ENCODE measurements at places on chromosomes 6 and 20.

DNA sequence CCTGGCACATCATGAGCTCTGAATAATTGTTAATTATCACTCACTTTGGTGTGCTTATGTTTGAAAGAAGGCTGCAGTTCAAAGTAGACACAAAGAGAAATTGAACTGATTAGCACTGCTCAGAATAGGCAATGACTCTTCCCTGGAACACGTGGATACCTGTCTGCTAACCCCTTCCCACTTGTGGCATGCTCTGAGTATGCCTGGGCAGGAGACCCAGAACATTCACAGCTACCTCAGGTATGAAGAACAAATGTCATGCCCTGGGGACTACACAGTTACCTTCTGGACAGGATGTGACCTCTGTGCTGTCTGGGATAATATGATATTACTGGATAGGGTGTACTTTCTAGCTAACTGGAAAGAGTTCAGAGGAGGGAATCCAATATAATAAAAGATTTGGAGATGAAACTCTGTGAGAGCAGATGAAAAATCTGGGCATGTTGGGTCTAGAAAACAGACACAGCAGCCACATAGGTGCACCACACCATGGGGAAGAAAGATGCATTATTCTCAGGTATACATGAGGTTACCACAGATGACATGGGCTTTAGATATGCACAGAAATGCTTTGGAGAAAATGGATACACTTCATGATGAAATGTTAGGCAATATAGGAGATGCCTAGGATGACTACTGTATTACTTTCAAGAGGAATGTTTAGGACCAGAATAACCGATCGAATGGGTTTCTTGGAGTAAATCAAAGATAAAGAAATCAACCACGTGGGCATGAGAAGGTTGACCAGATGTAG is 324.2 kb upstream of the PREP start:
- DNase-seq: no peak

DNA sequence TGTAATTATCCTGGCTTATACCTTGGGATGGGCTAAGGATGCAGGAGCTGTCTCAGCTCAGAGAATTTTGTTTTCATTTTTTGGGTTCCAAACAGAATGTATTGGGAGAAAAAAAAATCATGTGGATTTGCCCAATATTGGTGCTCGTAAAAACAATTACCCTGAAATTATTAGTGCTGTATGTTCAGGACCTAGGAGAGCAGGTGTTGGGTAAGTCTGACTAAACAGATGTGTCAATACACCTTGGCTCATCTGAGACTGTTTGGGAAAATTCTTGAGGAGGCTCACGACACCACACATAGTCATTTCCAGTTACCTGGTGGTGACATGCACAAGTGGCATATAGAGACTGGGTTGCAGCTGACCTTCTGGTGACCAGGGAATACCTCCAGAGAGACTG is 802.1 kb upstream of the FLRT3 start:
- DNase-seq: no peak

- DNase-seq: no peak
Measured at GRCh38 chr20:48606841-48607543, 220.8 kb downstream of the PREX1 start.

DNA sequence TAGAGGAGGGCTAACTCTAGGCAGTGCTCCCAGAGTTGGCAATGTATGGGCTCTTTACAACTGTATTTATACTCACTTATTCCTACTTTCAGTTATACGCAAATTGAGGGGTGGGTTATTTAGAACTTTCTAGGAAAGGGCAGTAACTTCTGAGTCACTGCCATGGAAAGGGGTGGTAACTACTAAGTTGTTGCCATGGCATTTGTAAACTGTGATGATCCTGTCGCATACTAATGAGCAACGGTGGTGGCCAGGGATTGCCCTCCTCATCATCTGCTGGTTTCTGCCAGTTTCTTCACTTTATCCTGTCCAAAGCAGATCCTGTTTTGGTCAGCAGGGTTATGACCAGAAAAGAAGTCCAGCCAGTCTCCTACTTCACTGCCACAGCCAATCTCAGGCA is 95.5 kb upstream of the PTPRT start:
- no peak for DNase-seq
